ENCODE measurements at places on chromosomes 13 and 19.

GRCh38 chr13:28734906-28735305 is 16.1 kb upstream of the SLC46A3 start:
- DNase-seq = no peak

- DNase-seq = no peak
Measured at GRCh38 chr19:57351867-57352266, 796 bp downstream of the ZNF304 start.

GRCh38 chr19:18807861-18808331 is 16.8 kb upstream of the COMP start:
- DNase-seq = no peak

- no peak for DNase-seq
Measured at GRCh38 chr13:21020176-21020575, 41.2 kb downstream of the LATS2 start.

GRCh38 chr19:33064458-33064791 is 263 bp downstream of the RHPN2 start:
- DNase-seq = peak; percentile 26

Data from stimulated activated CD4-positive, alpha-beta T cell treated with anti-CD3 and anti-CD28 coated beads, Interleukin-4, amount 100 ng/mL, for 1 hour (primary cell).